ENCODE measurements at places on chromosomes 3 and 15.

GRCh38 chr15:23561914-23562313 is 3.6 kb upstream of the MKRN3 start:
- DNase-seq, result no peak

- no peak for DNase-seq
Measured at GRCh38 chr15:69758810-69759790, 306.5 kb downstream of the RPLP1 start.

- peak; percentile 77 for DNase-seq
Measured at GRCh38 chr3:170584585-170585007, 1.3 kb downstream of the SLC7A14 start.

DNA sequence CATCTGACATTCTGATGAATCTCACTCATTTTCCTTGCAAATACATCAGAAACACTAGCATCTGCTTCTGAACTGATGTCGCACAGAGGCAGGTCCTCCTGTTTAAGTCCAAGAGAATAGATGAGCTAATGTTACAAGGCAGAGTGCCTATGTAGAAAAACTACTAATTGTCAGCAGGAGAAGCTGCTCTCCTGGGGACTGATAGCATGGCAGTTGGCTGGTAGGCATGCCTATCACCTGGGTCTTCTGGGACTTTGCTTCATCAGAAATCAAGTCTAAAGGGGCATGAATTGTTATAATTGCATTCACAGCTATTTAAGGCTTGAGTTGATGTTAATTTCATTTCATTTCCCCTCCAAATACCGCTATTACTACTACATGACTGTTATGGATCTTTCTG is 457.2 kb downstream of the RAP2B start:
- no peak for DNase-seq

DNA sequence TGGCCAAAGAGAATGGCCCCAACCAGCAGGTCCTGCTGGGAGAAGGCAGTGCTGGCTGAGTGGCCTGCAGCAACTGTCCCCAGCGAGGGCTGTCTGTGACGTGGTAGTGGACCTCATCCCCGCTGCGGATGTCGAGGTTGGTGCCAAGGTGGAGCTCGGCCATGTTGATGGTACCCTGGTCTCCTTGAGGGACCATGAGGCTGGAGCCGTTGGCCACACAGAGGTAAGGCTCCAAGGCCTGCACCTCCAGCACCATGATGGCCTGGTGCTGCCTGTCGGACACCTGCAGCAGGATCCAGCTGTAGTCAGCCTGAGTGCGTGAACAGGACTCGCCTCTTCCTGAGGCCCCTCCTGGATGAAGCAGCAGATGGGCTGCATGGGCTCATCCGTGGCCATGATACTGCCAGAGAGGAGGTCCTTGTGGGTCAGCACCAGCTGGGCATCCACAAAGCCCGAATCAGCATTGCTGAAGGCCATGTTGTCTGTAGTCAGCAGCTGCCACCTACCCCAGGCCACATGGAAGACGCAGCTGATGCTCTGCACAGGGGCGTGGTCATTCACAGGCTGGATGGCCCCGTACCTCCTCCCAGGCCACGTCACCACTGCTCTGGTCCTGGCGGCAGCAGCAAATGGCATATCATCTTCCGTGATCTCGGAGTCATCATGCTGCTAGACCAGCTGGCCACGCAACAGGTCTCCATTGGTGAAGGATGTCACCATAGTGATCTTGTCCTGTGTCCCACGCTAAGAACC is 167.5 kb downstream of the GOLGA6L4 start:
- DNase-seq, result no peak

DNA sequence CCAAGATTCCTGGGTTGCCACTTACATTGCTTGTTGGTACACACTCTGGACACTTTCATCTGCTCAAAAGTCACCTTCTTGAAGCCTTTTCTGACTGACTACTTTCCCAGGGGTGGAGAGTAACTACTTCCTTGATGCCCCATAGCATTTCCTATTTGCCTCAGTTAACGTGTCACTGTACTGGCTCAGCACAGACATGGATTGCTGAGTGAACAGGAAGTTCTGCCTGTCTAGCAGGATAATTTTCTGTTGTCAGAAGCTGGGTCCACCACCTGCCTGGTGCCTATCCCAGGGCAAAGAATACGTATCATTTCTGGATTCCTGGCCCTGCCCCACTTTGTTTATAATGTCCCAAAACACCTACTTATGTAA is 15.3 kb upstream of the ABHD17C start:
- no peak for DNase-seq

- DNase-seq, result no peak
Measured at GRCh38 chr3:14517601-14518431, 22.3 kb downstream of the GRIP2 start.

DNA sequence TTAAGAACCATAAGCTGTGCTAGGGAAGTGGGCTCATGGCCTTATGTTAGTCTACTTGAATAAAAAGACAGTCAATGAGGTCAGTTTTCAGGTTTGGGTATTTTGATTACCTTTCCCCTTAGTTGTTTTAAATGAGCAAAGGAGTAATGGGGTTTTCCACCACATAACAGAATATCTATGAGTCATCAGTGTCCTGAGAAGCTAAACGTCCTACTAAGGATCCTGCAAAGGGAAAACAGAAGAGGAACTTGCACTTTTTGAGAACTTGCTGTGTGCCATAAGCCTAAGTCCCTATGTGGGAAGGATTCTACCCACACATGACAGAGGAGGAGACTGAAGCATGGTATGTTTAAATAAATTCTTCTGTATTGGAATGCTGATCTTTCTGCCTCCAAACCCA is 292.8 kb upstream of the TMC3 start:
- DNase-seq, result no peak

DNA sequence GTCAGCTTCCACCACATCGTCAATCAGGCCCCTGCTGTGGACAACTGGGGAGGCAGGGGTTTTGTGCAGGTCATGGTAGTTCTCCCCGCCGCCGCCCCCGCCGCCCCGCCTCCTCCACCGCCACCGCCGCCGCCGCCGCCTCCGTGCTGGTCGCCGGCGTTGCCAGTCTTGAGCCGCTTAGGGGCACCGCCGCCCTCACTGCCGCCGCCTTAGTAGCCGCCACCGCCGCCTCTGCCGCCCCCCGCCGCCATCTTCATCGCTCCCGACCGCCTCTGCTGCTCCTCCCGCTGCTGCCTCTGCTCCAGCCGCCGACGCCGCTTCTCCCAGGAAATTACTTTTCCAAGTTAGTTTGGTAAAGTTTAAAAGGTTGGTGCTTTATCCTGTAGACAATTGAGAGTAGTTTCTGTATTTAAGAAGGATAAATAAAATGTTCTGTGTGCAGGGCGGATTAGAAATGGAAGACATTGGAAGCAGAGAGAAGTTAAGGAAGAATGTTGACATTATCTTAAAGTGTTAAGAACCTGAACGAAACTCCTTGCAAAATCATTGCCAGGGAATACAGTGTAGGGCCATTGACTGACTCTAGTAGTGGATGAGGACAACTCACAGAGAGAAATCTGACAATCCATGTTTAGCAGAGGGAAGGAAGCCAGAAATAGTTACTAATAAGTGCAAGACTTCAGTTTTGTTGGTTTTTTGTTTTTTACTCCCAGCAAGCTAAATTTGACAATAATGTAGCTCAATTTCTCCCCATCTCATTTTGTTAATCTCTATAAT is 53.0 kb upstream of the GOLGA8A start:
- no peak for DNase-seq

- no peak for DNase-seq
Measured at GRCh38 chr3:193118907-193119306, 122.1 kb upstream of the PLAAT1 start.

DNA sequence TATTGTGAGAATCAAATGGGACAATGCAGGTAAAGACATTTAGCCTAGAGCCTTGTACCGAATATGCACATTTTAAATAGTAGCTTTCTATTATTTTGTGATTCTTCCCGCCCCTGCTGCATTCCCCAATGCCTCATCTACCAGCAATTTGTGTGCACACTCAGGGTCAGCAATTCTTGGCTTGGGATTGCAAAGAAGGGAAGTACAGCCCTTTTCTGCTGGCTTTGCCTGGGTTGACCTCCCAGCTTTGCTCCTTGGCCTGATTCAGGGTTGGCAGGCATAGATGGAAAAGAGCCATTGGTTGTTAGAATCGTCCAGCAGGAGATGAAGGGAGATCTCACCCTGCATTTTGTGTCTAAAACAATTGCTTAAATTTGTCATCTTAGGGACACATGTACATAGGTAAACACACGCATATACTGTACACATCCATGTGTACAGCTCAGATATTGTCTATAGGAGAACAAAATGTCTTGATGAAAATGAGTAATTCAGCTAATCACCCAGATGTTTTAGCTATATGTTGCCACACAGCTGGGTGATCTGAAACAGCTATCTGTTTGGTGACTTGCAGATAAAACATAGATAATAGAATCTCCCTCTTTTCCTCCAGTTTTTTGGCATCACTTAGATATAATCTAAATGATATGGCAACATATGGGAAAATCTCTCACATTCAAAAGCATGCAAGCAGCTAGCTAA is 340.9 kb upstream of the TBL1XR1 start:
- DNase-seq, result no peak

DNA sequence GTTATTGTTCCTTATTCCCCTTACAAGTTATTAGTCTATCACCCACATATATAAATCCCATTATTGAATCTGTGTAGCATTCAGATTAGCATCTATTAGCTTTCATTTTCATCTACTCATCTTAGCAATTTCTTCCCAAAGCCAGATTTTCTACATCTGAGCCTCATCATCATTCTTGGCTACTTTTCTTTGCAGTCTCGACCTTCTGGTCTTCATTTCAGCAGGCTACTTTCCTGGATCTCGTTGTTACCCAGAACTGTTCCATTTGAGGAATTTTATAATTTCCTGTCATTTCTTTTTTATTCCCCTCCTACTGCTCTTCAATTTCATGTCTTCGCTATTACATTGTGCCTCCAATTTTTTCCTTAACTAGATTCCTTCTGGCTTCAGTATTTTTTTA is 51.8 kb downstream of the SPRED1 start:
- DNase-seq, result no peak

DNA sequence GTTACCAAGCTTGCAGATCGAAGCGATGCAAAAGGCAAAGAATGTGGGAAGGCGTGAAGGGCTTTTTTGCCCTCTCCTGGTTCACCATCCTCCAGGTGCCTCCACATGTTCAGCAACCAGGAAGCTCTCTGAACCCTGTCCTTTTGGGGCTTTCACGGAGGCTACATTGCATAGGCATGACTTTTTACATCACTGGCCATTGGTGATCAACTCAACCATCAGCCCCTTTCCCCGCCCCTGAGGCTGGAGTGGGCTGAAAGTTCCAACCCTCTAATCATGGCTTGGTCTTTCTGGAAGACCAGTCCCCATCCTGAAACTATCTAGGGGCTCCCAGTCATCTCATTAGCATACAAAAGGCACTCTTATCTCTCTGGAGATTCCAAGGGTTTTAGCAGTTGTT is 52.6 kb downstream of the UACA start:
- DNase-seq, result no peak

- DNase-seq, result no peak
Measured at GRCh38 chr15:96150254-96150653, 180.2 kb upstream of the NR2F2 start.

- DNase-seq, result no peak
Measured at GRCh38 chr3:94520364-94520763, 457.5 kb downstream of the NSUN3 start.

- no peak for DNase-seq
Measured at GRCh38 chr3:149152420-149152819, 23.0 kb downstream of the HPS3 start.

DNA sequence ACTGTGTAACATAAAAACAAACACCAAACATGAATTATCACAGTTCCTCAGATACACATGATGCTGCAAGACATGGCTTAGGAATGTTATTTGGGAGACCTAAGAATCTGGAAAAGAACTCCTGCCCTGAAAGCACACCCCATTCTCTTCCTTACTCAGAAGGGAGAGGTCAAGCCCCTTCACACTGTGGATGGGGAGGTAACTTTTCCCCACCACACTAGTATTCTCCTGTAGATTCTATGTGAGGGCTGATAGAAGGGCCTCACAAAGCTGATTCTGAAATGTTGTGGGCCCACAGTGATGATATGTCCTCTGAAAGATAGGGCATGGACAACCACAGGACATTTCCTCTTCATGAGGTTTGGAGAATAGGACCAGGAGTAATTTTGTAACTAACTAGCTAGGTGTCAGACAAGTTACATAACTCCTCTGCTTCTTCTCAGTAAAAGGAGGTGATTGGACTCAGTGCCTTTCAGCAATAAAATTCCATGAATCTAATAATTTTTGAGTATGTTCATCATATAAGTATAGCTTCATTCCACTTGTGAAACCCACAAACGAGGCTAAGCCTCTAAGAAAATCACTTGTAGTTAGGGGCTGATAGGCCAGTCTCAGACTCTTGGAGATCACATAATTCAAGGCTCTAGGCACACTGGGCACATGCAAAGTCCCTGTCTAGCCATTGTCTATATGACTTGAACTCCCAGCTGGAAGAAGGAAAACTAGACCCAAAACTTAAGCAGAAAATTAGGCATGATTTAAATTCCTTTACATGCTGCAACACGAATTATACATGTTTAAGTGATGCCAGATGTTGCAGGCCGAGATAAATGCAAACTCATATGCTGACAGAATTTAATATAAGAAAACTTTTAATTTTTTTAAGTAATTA is 7.5 kb downstream of the PTX3 start:
- DNase-seq, result no peak

DNA sequence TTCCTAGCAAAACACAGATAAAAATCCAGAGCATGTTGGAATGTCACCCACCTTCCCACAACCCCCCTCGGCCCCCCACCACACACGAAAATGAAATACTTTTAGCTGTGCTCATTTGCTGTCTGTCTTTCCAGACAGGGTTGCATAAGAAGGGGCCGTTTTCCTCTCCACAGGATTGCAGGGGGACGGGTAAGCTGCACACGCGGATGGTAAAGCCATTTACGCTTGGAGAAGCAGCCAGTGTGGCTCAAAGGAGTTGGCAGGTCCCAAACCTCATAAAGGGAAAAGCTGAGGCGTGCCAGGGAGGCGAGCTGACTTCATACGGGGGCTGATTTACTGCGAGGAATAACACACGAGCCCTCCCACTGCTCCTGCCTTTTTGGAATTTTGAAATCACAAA is 47.4 kb upstream of the ITGA11 start:
- DNase-seq, result no peak

- DNase-seq, result no peak
Measured at GRCh38 chr3:128835096-128835495, 44.3 kb upstream of the ACAD9 start.

DNA sequence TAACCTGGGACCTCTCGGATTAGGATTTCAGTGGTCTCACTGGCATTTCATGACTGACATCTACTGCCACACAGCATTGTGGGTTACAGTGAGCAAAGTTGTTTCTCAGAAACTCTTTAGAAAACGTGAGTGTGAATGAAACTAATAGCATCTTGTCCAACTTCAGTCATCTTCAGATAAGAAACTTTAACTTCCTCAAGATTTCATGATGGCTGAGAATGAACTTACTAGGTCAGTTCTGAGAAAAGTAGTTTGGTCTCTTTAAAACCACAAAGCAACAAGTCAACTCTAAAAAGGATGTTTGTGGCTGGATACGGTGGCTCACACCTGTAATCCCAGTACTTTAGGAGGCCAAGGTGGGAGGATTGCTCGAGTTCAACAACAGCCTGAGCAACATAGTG is 14.2 kb upstream of the HOMER2 start:
- DNase-seq, result no peak

- DNase-seq, result no peak
Measured at GRCh38 chr3:178308771-178309170, 227.5 kb upstream of the KCNMB2 start.
